ENCODE measurements at places on chromosomes 7 and 10.

DNA sequence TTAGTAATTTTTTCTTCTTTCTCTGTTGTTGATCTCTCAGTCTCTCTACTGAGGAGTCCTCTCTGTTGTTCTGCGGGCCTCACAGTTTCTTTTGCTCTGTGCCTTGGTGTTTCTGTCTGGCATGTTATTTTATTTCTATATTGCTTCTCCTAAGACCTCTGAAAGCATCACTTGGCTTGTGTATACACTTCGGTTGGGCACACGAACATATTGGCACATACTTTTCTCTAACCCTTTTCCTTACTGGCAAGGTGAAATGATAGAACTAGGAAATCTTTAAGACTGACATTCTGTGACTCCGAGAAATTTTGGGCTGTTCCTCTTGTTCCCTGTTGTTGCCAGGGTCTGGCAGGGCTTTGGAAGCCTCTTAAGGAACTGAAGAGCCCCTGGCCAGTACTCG, 148.9 kb downstream of the CELF2 start:
- DNase-seq = no peak

DNA sequence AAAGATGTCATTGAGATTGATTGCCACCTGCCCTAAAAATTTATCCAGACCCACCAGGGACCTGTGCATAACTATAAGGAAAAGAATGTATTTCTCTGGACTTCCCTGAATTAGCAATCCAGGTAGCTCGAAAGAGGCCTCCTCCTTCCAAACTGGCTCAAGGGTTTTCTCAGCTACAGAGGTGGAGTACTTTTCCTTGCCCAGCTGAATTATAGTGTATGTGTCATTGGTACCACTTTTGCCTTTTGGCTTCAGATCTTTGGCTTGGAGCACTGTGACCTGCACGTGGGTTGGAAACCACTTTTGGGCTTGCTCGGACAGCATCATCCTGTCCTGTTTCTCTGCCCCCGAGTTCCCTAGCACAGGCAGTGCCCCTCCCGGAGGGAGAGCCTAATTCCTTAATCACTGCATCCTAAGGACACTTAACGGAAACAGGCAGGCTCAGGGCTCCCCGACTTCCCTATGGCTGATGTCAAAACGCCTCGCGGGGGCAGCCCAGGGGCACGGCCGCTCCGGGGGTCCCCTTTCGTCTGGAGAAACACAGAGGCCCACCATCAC, 825 bp downstream of the RAB11FIP2 start:
- no peak for DNase-seq

DNA sequence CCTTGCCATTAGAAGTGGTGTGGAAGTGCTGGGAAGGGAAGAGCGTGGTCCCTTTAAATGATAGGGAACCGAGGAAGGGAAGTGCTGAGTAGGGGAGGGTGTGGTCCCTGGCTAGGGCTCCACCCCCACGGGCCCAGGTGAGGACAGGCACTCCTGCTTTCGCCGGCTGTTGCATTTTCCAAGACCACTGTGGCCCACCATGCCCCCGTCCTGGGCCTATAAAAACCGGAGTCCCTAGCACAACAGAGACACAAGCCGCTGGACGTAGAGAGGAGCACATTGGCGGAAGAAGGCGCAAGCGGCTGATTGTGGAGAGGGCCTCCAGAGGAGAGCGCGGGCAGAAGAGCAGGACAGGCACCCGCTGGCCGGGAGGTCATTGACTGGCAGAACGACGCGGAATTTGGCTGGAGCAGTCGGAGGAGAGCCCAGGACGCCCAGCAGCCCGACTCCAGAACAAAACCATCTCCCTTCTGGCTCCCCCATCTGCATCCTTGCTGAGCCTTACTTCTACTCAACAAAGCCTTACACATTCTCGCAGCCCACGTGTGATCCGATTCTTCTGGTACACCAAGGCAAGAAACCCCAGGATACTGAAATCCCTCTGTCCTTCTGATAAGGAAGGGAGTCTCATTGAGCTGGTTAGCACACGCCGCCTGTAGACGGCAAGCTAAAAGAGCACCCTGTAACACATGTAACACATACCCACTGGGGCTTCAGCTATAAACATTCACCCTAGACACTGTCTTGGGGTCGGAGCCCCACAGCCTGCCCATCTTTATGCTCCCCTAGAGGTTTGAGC, 146.2 kb upstream of the LYZL1 start:
- no peak for DNase-seq

GRCh38 chr10:96402417-96403305, 43.9 kb upstream of the OPALIN start:
- no peak for DNase-seq

GRCh38 chr7:138834583-138834982, 36.6 kb upstream of the ATP6V0A4 start:
- DNase-seq = no peak

GRCh38 chr10:120392671-120393079, 64.4 kb upstream of the PLPP4 start:
- no peak for DNase-seq

- no peak for DNase-seq
Measured at GRCh38 chr7:66523409-66523808, 105.3 kb upstream of the KCTD7 start.

GRCh38 chr7:26117142-26117807, 34.7 kb upstream of the NFE2L3 start:
- no peak for DNase-seq

GRCh38 chr7:113283861-113284260, 165.5 kb upstream of the SMIM30 start:
- no peak for DNase-seq

- DNase-seq = peak; percentile 78
Measured at GRCh38 chr7:1193593-1194424, 33.8 kb upstream of the ZFAND2A start.

- no peak for DNase-seq
Measured at GRCh38 chr7:89311886-89312285, 516.3 kb upstream of the TEX47 start.

DNA sequence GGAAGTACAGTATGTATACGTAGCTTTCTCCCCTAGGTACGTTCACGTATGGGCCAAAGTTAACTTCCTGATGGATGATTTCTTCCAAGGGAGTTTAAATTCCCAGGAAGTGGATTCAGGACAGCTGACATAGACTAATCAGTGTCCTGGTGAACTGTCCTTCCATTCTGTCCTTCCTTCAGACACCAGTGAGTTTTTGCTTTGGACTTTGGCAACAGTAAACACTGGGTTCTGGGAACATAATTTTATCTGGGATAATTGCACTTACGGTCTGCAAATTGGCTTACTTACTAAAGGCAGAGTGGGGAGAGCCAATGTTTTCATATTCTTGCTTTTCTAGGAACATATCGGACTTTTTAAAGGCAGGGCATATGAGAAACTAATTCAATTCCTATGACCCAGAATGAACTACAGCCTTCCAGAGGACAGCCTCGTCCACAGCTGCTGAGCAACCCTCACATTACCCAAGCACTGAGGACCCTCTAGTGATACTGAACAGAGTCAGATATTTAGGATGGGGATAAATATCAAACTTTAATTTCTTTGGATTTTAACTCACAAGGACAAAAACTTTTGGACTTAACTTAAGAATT, 97.9 kb downstream of the RAB18 start:
- no peak for DNase-seq

GRCh38 chr10:132062116-132062515, 3.6 kb upstream of the JAKMIP3 start:
- no peak for DNase-seq
